ENCODE measurements at places on chromosomes 13 and 19.

- peak; percentile 73 for DNase-seq
Observed at GRCh38 chr13:98517576-98518310, 59.2 kb downstream of the STK24 start.

DNA sequence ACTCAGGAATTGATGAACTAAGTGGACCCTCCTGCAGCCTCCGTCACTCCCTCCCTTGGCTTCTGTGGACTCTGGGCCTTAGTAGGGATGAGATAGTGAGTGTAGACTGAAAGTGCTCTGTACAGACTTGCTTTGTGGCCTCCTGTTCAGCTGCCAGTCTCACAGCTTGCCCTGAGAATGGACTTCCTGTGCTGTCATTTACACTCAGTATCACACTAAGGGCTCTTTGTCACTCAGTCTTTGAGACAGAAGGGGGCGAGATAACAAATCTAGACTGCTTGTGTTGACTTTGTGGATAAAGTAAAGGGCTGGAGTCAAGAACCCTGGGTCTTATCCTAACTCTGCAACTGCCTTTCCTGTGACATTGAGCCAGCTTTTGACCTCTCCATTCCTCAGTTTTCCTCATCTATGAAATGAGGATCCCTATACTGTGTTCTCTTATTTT is 21.0 kb upstream of the SPRY2 start:
- peak; percentile 53 for DNase-seq

DNA sequence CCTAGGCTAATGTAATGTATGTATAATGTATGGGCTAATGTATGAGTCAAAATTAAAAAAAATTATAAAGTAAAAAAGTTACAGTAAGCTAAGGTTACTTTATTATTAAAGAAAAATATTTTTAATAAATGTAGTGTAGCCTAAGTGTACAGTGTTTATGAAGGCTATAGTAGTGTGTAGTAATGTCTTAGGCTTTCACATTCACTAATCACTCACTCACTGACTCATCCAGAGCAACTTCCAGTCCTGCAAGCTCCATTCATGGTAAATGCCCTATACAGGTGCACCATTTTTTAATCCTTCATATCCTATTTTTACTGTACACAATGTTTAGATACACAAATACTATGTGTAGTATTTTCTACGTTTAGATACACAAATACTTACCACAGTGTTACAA is 1.8 kb upstream of the TMEM272 start:
- no peak for DNase-seq

DNA sequence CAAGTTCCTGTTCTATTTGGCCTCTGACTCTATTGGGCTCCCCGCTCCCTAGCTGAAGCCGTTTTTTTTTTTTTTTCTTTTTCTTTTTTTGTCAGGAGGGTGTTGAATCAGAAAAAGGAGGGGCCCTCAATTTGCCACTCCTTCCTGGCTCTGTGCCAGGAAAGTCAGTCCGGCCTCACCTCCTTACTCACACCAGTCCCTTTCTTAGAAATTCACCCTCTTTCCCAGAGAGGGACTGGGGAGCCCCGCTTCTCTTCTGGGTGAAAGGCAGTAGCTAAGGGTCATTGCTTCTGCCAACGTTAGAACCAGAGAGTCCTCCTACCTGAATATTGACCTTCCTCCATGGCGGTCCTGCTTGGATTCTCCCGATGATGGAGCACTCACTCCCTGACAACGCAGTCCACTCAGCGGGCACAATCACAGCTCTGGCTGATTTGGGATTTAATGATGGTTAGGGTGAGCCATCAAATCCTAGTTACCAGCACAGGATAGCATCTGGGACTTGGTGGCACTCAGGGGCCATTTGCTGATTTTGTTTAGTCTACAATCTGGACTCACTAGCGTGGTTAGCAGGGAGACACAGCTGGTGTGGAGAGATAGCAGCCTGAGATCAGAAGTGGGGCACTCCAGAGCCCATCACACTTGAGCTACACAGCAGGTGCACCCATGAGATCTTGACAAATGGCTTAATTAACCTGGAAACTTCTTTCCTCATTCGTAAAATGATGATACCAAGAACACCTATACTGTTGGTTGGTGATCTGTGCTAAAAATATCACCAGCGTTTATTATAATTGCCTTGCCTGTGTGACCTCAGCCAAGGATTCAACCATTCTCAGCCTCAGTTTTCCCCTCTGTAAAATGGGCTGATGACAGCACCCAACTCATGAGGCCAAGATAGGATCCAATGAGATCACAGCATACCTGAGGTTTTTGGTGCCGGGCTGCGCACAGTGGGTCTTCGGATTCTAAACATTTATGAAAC is 2.2 kb downstream of the FCER2 start:
- DNase-seq, result peak; percentile 85

DNA sequence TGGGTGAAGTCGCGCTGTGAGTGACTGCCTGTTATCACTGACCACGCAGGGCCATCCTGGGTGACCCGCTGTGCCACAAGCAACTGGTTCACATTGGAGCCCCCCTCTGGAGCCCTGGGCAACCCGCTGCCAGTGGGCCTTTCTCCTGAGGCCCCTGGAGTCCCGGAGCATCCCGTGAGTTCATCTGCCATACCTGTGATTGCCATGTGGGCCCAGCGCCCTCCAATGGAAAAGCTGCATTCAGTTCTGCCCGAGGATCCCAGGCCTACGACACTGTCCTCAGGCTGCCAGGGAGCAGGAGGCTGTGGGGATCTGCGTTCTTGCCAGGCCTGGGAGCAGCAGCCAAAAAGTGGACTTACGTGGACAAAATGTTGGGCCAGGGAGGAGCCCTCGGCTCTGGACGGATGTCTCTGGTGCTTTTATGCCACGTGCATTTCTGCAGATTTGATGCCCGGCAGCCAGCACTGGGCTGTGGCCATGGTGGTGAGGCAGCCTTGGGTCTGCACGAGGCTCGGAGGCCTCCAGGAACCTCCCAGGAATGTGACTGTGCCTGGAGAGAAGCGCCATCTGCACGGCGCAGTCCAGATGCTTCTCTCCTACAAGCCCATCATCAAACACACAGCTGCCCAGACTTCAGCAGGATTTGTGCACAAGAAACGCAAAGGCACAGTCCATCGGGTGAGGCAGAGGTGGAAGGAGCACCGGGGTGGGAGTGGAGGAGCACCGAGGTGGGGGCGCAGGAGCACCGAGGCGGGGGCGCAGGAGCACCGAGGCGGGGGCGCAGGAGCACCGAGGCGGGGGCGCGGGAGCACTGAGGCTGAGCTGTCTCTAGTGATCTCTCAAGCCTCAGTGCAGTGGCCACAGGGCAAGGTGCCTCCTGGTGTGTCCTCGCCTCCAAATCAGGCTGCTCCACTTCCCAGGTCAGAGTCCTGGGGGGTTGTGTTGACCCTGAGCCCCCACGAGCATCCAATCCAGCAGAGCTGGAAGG is 44.0 kb downstream of the C13orf46 start:
- DNase-seq, result no peak

- DNase-seq, result no peak
Observed at GRCh38 chr13:110949116-110949515, 34.2 kb upstream of the ANKRD10 start.

DNA sequence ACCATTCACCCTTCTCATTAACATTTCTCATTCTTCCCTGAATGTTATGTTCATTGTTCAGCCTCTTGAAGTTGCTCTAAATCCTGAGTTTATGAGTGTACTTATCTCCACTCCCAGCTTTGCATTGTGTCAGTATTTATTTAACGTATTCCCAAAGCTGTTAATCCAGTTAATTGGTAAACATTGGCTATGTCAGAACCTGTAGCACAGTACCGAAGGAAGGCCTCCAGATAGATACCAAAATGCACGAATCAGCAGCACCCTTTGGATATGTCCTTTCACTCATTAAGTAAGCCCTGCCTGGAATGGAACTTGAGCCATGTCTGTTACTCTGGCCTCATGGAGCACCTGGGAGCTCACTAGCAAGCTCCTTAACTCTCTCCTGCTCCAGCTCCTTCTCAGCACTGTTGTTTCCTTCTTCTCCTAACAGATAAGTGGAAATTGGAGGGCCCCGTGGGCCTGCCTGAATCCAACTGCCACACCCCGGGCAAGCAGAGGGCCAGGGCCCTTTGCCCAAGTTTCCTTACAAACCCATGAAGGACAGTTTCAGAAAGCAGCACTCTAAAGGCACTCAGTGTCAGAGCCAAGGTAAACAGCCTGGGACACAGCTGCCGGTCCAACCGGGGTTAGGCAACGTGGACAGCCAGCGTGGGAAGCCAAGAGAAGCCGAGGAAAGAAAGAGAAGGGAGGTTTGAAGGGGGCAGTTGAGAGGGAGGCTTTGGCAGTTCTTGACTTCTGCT is 155.0 kb upstream of the SERP2 start:
- no peak for DNase-seq

DNA sequence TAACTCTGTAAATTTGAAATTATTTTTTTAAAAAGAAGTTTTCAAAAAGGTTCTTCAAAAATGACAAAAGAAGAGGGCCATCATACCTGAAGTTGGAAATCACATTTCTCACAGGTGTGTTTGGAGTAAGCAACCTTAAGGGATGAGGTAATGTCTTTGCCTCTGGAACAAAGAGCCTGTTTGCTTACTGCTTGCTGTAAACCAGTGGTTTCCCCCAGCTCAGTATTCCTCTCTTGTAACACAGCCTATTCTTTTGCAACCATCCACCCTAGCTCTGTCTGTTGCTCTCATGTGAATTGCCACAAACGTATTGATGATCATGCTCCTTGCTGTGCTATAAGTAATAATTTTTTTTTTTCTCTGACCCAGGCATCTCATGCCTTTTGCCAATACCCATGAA is 38.1 kb downstream of the UCHL3 start:
- DNase-seq, result no peak

DNA sequence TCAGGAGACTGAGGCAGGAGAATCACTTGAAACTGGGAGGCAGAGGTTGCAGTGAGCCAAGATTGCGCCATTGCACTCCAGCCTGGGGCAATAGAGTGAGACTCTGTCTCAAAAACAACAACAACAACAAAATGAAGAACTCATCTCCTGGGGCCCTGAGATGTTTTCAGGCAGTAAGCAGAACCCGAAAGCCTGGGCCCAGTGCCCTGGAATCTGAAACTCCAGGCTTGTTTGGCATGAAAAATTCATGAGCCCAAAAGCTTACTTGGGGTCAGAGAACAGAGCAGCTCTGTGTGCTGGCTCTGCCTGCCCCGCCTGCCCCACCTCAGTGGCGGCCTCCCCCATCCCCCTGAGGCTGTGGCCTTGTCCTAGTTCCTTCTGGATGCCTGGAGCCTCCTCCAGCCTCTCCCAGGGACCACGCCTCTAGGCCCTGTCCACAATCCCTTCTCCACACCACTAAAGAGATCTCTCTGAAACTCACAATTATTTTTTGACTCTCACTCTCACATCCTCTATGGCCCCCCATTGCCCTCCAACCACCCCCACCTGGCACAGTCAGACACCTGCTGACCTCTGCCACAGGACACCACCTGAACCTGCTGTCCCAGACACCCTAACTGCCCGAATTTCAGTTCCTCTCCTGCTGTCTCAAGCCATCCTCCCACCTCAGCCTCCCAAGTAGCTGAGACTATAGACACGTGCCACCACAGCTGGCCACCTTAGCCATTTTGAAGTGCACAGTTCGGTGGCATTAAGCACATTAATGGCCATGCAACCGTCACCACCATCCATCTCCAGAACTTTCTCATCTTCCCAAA is 6.9 kb upstream of the AP1M2 start:
- peak; percentile 86 for DNase-seq

DNA sequence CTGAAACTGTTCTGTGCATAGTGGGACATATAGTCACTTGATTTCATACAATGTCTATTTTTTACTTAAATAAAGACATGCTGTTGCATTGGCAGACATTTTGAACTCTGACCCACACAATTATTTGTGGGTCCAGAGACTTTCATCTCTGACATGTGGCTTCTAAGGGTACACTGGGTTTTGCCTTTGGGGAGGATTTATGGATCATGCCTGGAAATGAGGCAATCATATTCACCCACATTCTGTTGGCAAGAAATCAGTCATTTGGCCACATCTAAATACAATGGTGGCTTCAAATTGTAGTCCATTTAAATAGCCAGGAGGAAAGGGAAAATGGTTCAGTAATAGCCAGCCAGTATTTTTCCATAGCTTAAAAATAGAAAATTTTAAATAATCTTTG is 238.3 kb upstream of the KLF12 start:
- DNase-seq, result no peak

DNA sequence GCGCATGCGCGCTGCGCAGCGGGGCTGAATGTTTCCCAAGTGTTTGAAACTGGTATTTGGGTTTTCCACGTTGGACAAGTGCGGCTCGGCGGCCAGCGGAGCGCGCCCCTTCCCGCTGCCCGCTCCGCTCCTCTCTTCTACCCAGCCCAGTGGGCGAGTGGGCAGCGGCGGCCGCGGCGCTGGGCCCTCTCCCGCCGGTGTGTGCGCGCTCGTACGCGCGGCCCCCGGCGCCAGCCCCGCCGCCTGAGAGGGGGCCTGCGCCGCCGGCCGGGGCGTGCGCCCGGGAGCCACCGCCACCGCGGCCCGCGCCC is at the start of gene ING1:
Gene ING1 (plus strand): TSS at position 59 of the 311 bp plus-strand sequence. CDS start 450 bp downstream, outside the sequence.
- DNase-seq, result no peak

DNA sequence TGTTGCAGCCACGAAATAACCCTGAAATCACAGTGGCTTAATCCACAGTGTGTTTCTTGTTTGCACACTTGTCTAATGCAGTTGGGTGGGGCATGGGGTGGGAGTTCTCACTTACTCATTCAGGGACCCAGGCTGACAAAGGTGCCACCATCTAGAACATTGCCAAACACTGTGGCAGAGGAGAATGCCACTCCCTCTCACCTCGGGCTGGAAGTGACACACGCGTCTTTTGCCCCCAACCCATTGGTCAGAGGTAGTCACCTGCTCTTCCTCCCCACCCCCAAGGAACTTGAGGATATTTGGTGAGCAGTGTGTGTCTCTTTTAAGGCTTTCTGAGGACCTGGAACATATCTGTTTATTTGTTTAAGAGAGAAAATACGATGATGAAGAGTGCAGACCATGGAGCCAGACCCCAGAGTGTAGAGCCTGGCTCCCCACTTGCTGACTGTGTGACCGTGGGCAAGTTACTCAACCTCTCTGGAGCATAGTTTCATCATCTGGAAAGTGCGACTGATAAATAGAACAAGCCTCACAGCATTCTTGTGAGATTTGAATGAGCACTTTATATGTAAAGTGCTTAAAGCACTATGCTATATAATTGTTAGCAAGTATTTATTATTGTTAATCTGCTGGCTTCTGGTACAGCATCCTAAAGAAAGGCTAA is 17.4 kb downstream of the GPR183 start:
- DNase-seq, result no peak

Measured in GM12865 (cell line).